ENCODE measurements at places on chromosomes 7 and 10. TPM values are rescaled to one million over a fixed set of nuclear protein-coding genes. Genes with fewer than 3 reads are reported as not detected.

Gene H2BK1
- not detected for total RNA-seq

Gene ASAH2
- 1.5 TPM for total RNA-seq

Gene ABLIM1
- 144 TPM for total RNA-seq

DNA sequence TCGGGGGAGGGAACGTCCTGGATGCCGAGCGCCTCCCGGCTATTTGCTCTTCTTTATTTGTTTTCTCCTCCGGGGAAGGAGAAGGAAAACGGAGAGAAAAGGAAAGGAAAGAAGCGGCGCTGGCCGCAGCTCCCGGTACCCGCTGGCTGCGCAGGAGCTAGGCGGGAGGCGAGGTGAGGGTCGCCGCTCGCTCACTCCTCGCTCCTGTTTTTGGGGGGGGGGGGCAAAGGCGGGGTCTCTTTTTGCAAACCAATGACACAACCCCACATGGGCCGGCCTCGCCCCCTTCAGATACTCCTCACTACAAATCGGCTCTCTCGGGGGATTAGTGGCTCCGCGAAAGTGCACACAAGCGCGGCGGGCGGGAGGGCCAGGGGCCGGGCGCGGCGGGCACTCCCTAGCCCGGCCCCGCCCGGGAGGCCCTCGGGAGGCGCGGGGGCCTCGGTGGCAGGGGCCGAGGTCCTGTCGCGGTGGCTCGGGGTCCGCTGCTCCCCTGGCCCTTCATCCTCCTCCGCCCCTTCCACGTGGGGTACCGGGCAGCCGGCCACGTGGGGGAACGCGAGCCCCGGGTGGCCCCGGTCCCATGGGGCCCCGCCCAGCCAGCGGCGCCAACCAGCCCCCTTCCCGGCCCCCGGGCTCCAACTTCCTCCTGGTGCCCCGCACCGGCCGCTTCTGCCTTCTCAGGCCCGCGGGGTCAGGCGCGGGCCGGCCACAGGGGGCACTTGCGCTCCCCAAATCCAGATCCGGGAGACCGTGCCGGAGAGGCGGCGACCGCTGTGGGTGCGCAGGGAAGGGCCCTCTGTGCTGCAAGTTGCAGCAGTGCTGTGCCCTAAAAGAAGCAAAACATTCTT lies 718 bp upstream of the CTBP2 start:
- peaks cover 26% of the 10 kb centered on the region for H3K4me1 ChIP-seq
- H3K27me3 ChIP-seq = no peaks in the 10 kb centered on the region
- no peaks in the 10 kb centered on the region for H3K36me3 ChIP-seq
- DNase-seq = peak; percentile 91
- H3K4me3 ChIP-seq = peak overlapping the region; percentile 71

DNA sequence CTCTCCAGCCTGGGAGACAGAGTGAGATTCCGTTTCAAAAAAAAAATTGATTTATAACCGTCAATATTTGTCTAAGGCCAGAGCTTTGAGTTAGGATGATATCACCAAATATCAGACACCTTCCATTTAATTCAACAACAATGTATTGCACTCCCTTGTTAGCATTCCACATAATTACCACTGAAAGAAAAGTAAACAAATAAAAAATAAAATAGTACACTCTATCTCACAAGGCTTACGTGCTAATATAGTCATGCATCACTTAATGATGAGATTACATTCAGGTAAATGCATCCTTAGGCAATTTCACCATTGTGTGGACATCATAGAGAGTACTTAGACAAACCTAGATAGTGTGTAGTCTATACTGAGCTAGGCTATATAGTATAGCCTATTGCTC lies 127.6 kb upstream of the RHOBTB1 start:
- H3K27ac ChIP-seq = no peak overlapping the region
- no peaks in the 10 kb centered on the region for H3K4me1 ChIP-seq
- no peaks in the 10 kb centered on the region for H3K36me3 ChIP-seq
- H3K4me3 ChIP-seq = no peak overlapping the region
- H3K27me3 ChIP-seq = no peaks in the 10 kb centered on the region
